ENCODE measurements at places on chromosomes 16 and 17.
A peak's percentile ranks its signal among the peaks of the same experiment; 100 is the strongest.

GRCh38 chr16:51577621-51578303 is 426.7 kb upstream of the SALL1 start:
- peak; percentile 27 for DNase-seq

DNA sequence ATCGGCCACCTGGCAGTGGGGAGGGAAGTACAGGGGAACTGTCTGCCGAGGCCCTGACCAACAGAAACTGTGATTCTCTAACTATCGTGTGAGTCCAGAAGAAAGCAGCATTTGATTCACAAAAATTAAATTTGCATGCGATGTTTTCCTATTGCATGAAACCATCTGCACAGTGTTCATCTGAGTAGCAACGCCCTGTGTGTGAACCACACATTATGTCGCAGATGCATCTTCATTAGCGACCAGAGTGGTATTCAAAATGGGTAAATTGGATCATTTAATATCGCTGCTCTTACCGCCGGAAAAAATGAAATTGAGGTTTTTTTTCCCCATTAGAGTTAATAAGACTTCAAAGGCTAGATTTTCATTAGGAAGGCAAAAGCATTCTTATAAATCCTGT is 260.6 kb downstream of the ABCC12 start:
- no peak for DNase-seq

- DNase-seq: no peak
Measured at GRCh38 chr17:60386147-60387058, 5.5 kb downstream of the USP32 start.

DNA sequence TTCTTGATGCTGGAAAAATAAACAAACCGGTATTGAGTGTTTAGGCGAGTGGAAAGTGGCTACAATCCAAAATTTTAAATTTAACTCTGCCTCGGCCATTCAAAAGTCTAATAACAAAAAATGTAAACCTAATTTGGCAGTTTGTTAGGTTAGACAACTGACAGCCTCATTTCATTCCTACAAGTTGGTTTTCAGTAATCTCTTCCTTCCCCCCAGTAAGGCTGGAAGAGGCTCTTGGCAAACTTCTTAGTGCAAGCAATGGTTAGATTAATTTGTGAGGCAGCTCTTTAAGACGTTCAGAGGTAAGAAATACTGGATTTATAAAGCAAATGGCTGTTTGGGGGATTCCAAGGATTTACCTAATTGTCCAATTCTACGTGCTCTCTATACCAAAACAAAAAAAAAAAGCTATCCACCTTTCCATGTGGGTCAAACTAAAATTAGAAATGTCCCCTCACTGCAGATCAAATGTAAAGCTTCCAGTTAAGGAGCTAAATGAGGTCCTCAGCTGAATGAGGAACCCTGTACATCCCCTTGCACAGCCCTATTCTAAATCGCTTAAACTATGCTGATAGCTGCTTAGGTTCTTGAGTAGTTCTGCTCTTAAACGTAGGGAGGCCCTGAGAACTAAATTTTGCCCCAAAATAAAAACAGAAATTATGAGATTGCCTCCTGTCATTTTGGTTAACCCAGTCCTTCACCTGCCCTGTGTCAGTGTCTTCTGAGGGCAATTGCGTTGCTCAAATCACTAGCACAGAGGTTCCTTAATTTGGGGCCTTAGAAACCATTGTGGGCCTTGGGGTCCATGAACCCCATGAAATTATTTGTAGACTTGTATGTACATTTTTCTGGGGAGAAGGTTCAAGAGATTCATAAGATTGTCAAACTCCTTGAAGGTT is 2.9 kb downstream of the HEXIM1 start:
- no peak for DNase-seq

DNA sequence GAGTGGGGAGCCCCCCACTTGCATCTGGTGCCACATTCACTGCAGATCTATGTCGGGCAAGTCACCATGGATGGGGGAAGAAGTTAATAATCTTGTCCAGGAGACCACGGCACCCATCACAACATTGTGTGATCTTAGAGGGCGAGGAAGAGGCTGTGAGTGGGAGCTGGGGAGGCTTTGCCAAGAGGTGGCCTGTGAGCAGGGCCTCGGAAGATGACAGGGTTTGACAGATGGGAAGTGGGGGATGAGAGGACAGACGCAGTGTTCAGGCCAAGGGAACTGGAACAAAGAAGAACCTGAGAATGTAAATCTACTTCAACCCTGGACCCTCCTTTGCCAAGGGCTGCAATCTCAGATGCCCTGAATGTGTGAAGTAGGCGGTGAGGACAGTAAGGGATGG is 12.4 kb downstream of the ACE start:
- no peak for DNase-seq

DNA sequence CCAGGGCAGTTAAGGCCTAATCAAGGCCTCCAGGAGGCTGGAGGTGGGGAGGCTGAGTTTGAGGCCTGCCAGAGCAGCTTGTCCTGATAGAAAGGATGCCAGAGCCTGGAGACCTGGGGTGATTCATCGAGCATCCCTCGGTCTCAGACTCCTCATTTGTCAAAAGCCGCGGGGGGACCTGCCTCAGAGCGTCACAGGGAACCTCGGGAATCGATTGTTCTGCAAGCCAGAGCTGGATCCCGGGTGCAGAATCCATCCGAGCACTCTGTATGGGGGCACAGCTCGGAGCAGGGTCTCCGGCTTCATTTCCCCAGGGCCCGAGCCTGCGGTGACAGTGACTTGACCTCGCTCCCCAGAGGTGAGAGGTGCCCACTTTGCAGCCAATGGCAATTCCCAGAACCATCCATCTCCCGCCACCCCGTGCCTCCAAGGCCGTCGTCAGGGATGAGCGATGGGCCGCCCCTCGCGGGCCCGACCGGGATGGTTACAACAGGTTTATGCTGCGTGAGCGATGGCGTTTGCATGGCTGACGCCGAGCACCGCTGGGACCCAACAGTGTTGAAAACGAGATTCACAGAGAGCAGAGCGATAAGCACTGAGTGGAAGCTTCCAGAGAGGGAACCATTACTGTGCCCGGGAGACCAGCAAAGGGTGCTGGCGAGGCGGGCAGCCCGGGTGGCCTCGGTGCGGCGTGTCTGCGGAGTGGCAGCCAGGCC is 117.1 kb upstream of the GSE1 start:
- DNase-seq: no peak

GRCh38 chr16:79690159-79690558 is 89.6 kb upstream of the MAF start:
- no peak for DNase-seq

- no peak for DNase-seq
Measured at GRCh38 chr17:57941384-57942370, 13.5 kb downstream of the CUEDC1 start.

GRCh38 chr16:72590151-72590937 is 418.4 kb upstream of the PMFBP1 start:
- no peak for DNase-seq

- DNase-seq: no peak
Measured at GRCh38 chr17:3730881-3731429, 7.3 kb downstream of the HASPIN start.

GRCh38 chr17:78032166-78032565 is 73.7 kb downstream of the TNRC6C start:
- no peak for DNase-seq

- DNase-seq: no peak
Measured at GRCh38 chr17:19237389-19238166, 412 bp downstream of the EPN2 start.

- DNase-seq: no peak
Measured at GRCh38 chr16:49832177-49832576, 23.7 kb downstream of the ZNF423 start.

- DNase-seq: no peak
Measured at GRCh38 chr17:57782062-57782490, 37.0 kb upstream of the CCDC182 start.

DNA sequence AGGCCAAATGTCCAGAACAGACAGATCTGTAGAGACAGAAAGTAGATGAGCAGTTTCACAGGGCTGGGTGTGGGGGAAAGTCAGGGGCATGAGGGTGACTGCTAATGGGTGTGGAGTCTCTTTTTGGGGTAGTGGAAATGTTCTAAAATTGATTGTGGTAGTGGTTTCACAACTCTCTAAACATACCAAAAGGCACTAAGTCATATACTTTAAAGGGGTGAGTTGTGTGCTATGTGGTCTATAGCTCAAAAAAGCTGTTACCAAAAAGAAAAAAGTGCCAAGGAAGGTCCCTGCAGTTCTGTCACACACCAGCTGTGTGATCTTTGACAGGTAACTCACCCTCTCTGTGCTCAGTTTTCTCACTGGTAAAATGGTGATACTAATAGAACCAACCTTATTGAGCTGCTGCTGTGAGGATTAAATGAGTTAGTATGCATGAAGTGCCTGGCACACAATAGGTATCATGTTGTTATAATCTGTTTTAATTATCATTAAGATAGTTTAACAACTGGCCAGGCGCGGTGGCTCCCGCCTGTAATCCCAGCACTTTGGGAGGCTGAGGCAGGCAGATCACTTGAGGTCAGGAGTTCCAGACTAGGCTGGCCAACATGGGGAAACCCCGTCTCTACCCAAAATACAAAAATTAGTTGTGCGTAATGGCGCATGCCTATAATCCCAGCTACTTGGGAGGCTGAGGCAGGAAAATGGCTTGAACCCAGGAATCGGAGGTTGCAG is 10.3 kb downstream of the ITGAX start:
- DNase-seq: no peak

DNA sequence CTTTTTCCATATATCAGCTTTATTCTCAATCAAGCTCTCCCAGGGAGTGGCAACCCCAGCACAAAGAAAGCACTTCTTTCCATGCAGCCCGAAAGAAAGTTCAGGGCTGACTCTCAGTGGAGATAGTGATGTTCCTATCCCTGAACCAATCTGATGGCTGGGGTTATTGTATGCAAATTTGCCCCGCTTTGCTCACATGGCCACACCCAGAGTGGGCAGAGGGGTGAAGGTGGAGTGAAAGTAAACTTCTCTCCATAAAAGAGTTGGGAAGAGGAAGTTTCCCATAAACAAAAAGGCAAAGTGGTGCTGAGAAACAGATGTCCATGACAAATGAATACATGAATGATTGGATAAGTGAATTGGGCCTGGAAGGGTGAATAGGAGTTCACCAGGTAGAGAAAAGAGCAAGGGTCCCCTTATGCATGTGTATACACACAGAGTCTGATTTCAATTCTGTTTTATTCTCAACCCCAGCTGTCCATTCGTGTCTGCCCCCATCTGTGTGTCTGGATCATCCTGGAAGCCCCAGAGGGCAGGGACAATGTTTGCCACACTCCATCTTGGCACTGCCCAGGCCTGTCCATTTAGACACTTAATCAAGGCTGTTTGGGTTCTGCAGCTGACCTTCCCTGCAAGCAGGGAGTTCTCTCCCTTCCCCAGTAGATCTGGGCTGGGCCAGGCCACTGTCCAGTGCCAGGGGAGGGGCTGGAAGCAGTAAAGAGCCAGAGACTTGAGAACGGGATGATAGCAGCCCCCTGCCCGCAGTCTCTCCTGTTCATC is 14.1 kb upstream of the NGFR start:
- no peak for DNase-seq

GRCh38 chr16:30406795-30407101 is 658 bp upstream of the ZNF771 start:
- no peak for DNase-seq

GRCh38 chr17:42282478-42283080 is 5.7 kb upstream of the STAT5A start:
- DNase-seq: no peak

- DNase-seq: no peak
Measured at GRCh38 chr17:13601322-13601775, 380 bp downstream of the HS3ST3A1 start.

- DNase-seq: no peak
Measured at GRCh38 chr16:57914244-57915173, 56.4 kb downstream of the CNGB1 start.

DNA sequence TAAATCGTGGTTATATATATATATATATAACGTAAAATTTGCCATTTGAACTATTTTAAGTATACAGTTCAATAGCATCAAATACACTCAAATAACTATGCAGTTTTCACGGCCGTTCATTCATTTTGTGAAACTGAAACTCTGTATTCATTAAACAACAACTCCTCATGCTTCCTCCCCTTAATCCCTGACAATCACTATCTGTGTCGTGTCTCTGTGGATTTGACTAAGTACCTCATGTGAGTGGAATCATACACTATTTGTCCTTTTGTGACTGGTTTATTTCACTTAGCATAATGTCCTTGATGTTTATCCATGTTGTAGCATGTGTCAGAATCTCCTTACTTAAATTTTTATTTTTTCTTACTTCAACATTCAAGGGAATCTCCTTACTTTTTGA is 2.8 kb downstream of the CCL23 start:
- no peak for DNase-seq

DNA sequence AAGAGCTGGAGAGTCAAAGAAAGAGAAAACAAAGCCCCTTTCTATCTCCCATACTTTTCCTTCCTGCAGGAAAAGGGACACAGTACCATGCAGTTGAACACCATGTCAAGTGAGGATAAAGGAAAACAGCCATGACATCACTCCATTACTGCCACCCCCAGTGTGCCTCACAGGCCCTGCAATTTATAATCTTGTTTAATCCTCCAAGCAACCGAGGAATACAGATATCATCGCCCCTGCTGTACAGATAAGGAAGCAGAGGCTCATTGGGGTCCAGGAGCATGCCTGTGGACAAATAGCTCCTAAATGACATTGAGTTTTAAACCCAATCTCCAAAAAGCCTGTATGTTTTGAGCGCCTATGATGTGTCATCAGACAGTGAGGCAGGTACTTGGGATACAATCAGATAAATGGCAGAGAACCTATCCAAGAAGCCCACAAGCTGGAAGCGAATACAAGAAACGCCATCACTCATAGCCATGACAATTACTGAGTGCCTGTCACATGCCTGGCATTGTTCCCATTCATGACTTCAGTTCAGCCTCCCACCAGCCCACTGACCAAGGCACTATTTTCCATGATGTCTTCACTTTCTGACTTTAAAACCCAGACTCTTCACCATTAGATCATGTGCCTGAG is 45.5 kb downstream of the CPPED1 start:
- DNase-seq: no peak

GRCh38 chr16:80993307-80993706 is 13.4 kb downstream of the CMC2 start:
- no peak for DNase-seq

DNA sequence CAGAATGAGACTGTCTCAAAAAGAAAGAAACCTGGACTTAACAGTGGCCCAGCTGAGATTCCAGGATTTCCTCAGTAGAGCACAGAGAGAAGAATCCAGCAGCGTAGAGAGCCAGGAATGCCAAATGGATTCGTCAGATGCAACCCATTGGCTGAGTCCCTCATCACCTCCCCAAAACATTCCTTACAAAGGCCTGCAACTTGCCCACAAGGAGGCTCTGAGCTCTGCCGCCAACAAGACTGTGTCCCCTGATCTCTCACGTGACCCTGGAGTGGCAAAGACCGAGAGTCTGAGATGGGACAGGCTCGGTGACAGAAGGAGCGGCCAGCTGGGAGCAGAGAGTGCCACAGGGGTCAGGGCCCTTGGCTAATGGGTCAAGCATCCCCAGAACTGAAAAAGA is 6.9 kb upstream of the CHMP6 start:
- no peak for DNase-seq

Data from NCI-H1092 (cell line).